ENCODE measurements at places on chromosomes 4 and X. TPM values are rescaled to one million over a fixed set of nuclear protein-coding genes. Genes with fewer than 3 reads are reported as not detected.

COQ2 gene
- 17.1 TPM for total RNA-seq

OTC gene
- total RNA-seq: not detected

GPR143 gene
- total RNA-seq: not detected

GPC3 gene
- not detected for total RNA-seq

CTSO gene
- 25.0 TPM for total RNA-seq

Data from osteoblast (primary cell).